SK-MEL-5 (cell line): ENCODE measurements at places on chromosomes 11 and 22. TPM values are rescaled to one million over a fixed set of nuclear protein-coding genes. Genes with fewer than 3 reads are reported as not detected.

- DNase-seq: peak; percentile 61
These were observed 8.7 kb upstream of the C1QTNF6 start for GRCh38 chr22:37196539-37197450.

DNA sequence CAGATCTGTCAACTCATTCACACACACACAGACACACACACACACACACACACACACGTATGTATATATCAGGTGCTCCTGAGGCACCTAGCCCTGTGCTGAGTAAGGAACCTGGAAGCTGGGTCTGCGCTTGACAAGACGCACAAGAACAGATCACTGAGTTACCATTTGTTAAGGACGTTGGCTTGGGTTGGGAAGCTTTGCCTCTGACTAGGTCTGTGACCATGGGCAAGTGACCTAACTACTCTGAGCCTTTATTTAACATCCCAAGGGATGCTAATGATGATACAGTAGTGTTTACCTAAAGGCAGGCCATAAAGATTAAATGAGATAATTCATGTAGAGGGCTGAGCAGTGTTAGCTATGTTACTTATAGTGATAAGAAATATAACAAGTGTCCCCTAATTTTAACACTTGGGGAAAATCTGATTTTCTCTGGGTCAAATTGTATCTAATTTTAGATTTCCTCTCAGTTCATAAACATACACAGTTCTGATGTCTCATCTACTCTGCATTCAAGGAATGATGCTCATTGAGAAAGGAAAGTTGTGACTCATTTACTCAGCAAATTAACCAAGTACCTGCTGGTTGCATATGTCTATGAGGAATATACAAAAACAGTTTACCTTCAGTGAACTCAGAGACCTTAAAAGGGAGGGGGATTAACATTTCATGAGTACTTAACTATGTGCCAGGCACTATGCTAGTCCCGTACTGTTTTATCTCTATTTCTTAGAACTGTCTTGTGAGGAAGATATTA is 13.6 kb downstream of the RNF185 start:
- DNase-seq: no peak

DNA sequence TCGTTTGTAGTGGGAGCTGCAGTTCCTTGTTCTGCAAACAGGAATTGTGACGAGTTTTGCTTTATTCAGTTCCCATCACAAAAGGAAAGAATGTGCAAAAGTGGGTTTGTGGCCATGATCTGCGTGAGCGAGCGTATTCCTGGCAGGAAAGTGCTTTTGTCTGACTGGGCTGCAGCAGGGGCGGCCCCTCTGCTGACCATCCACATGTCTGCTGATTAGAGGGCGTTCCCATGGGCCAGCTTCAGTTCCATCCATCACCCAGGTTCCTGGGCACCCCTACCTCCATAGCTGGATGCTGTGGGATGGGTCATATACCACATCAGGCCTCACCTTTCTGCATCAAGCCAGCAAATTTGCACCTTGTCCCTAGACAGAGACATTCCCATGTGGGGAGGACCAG is 28.9 kb upstream of the GAL start:
- no peak for DNase-seq

The TTC36 gene
- not detected in 2 replicates for total RNA-seq

The AGBL2 gene
- total RNA-seq: 1.5 and 4.3 TPM in 2 replicates
